ENCODE measurements at places on chromosomes 2 and 18.

DNA sequence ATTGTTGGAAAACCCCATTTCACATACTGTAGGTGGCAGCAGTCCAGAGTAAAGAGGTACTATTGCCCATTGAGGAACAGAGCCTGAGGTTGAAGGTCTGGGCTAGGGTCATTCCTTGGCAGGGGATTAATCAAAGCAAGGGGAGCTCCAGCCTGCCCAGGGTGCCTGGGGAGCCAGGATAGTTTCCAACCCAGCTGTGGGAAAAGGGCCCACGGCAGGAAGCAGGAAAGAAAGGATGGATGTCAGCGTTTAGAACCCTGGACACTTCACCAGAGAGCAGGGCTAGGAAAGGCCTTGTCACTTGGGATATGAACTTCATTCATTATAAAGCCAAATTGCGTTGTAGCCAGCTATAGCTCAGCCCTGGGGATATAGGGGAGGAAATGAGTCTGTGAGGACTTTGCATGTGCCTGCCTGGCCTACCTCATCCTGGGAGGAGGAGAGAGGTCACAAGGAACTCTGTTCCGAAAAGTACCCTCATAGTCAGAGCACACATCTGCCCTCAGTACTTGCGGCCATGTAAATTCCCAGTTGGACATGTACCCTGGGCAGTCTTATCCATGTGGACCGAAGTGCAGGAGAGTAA lies 140.2 kb upstream of the COPS8 start:
- no peak for DNase-seq

- DNase-seq, result no peak
These were observed 27.4 kb upstream of the SLC3A1 start for GRCh38 chr2:44247924-44248323.

DNA sequence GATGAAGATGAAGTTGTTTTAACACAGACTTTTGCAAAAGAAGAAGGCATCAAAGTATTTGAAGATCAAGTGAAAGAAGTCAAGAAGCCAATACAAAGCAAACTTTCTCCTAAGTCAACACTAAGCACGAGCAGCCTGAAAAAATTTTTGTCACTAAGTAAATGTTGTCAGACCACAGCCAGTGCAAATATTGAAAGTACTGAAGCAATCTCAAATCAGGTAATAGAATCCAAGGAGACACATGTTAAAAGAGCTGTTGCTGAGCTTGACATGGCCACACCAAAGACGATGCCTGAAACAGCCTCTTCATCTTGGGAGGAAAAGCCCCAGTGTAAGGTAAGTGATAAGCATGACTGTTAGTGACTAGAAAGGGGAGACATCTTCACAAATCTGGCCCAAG lies 75.1 kb downstream of the FSIP2 start:
- DNase-seq, result no peak

GRCh38 chr2:26444236-26444635 lies 33.7 kb downstream of the OTOF start:
- DNase-seq, result no peak

DNA sequence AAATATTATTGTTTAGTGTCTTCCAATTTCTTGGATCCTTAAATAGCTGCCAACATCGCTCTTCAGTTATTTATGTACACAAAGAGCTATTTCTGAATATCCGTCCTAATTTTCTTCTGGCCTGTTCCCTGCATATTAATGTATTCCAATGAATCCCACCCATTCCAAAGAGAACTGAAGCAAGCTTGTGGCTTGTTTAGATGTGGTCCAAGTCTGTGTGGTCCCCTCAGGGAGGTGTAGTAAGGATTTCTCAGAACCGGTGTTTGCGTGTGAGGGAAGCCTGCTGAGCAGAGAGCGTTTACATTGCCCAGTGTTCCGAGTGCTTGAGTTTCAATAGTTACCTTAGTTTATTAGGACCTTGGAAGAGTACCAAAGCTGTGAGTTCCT lies 25.1 kb upstream of the IL1R1 start:
- no peak for DNase-seq

- peak; percentile 34 for DNase-seq
These were observed 8.3 kb downstream of the SLC4A5 start for GRCh38 chr2:74334931-74335333.

GRCh38 chr2:20880221-20880771 lies 57.4 kb upstream of the LDAH start:
- DNase-seq, result no peak

- no peak for DNase-seq
These were observed 215.7 kb downstream of the MGAT5 start for GRCh38 chr2:134469516-134470115.

- no peak for DNase-seq
These were observed 64.9 kb upstream of the STPG4 start for GRCh38 chr2:47219970-47220369.

GRCh38 chr2:35708411-35708923 lies 647.1 kb upstream of the CRIM1 start:
- no peak for DNase-seq

- DNase-seq, result no peak
These were observed 91.7 kb downstream of the GCA start for GRCh38 chr2:162435676-162436075.

GRCh38 chr18:35991696-35992095 lies 19.2 kb downstream of the RMP24 start:
- DNase-seq, result no peak

- DNase-seq, result no peak
These were observed 276.5 kb downstream of the NBAS start for GRCh38 chr2:15284614-15285013.

- DNase-seq, result no peak
These were observed 118.6 kb upstream of the GLI2 start for GRCh38 chr2:120617055-120617454.

DNA sequence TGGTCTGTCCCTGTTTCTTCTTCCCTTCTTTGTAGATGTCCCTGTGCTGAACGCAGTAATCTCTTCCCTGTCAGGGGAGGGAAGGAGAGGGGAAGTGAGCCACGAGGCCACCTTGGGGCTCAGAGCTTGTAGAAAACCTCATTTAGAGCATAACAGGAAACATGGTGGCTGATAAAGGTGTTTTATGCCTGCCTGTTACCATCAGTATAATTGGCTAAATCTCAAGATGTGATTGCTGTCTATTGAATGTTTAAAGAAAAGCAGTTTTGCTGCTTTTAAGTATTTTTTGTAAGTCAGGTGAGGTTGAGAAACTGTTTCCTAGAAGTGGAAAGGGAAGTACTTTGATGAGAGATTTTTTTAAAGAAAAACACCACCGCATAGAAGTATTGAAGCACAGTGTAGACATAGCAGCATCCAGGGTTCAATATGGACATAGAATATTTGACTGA lies 59.7 kb upstream of the PDK1 start:
- no peak for DNase-seq

- DNase-seq, result no peak
These were observed 110.6 kb downstream of the ABCA12 start for GRCh38 chr2:215027779-215028178.

DNA sequence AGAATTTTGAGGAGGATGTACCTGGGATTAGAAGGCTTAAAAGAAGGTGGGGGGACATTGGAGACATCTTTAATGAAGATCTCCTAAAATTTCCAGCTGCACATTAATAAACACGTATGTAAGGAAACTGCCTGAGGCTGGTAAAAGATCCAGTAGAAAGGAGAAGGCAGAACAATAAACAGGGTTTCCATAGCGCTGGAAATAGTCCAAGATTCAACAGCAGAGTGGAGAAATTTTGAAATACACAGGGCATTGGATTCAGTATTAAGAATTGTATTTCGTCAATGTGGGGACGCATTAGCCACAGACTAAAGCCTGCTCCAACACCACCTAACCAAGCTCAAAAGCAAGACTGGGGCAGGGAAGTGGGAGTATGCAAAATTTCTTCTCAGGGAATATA lies 606.9 kb upstream of the NRXN1 start:
- no peak for DNase-seq

GRCh38 chr2:110678457-110679336 lies 834 bp upstream of the BUB1 start:
- no peak for DNase-seq

DNA sequence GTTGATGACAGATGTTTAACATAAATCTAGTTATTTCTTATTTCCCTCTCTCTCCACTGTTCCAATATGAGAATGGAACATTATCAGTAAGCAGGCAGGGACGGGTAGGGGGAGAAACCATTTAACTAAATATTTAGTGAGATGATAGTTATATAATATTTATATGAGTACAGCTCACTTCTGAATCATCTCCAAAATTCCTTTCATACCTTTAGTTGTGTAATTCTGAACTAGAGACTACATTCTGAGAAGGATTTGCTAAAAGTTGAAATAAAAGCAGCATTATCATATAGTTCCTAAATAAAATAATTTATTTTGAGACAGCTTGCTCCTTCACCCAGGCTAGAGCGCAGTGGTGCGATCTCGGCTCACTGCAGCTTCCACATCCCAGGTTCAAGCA lies 41.4 kb downstream of the B4GALT6 start:
- no peak for DNase-seq

GRCh38 chr2:232333361-232334135 lies 45.0 kb upstream of the ALPP start:
- no peak for DNase-seq

GRCh38 chr2:27191070-27191829 lies 20.6 kb upstream of the ATRAID start:
- DNase-seq, result no peak

DNA sequence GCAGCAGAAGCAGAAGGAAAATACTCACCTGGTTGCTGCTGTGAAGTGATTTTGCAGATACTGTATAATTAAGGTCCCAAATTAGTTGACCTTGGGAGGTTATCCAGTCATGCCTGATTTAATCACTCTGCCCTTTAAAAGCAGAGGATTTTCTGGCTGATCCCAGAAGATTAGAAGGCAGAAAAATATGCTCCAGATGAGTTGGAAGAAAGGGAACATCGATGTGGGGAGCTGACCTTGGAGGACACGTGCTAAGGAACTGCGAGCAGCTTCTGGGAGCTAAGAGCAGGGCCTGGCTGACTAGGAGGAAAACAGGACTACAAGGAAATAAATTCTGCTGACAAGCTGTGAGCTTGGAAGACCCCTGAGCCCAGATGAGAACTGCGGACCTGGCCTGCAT lies 13.3 kb upstream of the DYM start:
- no peak for DNase-seq

DNA sequence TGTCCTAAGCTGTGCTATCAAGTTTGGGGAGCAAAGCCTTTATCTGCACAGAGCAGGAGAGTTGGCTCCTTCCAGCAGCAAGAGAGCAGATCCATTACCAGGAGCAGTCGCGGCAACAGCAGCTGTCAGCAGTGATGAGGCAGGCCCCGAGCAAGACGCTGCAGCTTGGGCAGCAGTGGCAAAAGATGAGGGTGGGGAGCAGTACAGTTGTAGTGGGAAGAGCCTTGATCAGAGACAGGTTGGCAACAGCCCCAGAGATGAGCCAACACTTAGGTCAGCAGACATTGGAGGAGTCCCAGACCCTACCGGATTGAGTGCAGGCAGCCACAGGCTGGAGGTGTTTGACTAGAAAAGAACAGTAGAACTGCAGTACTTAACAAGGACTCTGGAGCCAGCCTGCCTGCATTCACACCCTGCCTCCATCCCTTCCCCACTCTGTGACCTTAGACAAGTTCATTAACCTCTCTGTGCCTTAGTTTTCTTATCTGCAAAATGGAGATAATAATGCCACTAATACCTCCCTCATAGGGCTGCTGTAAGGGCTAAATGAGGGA lies 117.1 kb upstream of the SERTAD2 start:
- DNase-seq, result peak; percentile 33

- no peak for DNase-seq
These were observed 70.3 kb downstream of the PPP1R1C start for GRCh38 chr2:182055993-182056392.

- peak; percentile 43 for DNase-seq
These were observed 47.4 kb downstream of the DNAJC10 start for GRCh38 chr2:182763311-182763912.

- DNase-seq, result peak; percentile 15
These were observed 141.6 kb downstream of the CCDC148 start for GRCh38 chr2:158315000-158315399.

GRCh38 chr2:202009019-202009481 lies 24.6 kb upstream of the FZD7 start:
- no peak for DNase-seq

DNA sequence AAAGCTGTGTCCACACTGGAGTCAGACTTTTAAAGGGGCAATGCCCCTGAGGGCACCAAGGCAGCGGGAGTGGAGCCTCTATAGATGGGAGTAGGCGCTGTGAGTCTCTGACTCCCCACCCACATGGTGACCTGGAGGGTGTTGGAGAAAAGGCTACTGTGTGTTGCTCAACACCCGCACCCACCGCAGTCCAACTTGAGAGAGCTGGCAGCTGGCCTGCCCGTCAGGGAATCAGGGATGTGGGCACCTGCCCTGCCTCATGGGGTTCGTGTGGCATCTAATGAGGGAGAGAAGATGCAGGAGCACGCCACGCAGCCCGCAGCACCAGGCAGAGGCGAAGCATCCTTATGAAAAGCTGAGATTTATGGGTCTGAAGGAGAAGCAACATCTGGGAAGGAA lies 84.2 kb downstream of the KLHL29 start:
- DNase-seq, result no peak

DNA sequence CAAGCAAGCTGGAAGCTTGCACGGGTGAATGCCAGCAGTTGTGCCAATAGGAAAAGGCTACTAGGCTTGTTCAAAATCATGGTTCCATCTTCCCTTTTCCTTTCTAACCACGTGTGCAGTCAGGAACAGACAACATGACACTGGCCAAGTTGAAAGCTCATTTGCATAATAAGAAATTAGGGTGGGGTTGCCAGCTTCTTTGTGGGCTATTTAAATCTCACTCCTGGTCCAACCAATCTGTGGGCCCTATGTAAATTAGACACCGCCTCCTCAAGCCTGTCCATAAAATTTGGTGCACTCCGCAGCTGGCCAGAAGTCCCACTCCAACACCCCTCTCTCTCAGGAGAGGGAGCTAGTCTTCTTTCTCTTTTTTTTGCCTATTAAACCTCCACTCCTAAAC lies 1948.4 kb upstream of the PIK3C3 start:
- DNase-seq, result no peak

GRCh38 chr18:7808992-7809391 lies 241.9 kb downstream of the PTPRM start:
- no peak for DNase-seq

DNA sequence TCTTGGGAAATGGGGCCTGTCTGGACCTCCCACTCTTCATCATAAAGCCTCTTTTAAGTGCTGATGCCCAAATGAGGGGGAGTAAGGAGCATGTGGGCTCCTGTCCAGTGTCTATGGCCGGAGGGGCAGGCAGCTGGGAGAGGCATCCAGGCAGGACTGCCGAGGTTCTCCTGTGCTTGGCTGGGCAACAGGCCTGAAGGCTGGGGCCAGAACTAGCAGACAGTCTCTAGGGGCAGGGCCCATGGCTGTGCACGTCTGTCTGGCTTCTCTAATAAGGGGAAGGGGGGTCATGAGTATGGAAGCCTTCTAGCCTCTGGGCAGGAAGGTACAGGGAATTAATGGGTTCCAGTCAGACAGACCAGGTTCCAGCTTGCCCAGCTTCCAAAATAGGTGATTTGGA lies 128.6 kb downstream of the SMAD2 start:
- DNase-seq, result no peak

- DNase-seq, result no peak
These were observed 30.9 kb downstream of the NFATC1 start for GRCh38 chr18:79426376-79427300.

- no peak for DNase-seq
These were observed 121.4 kb upstream of the SLC14A2 start for GRCh38 chr18:45493830-45494229.

Data from NCI-H2029 (cell line).